Activated CD8-positive, alpha-beta memory T cell treated with anti-CD3 and anti-CD28 coated beads for 1 hour (primary cell): ENCODE measurements at places on chromosomes 1 and 21.

- no peak for DNase-seq
Observed at GRCh38 chr1:204358605-204359004, 1.1 kb downstream of the PLEKHA6 start.

- DNase-seq = no peak
Observed at GRCh38 chr1:40204856-40205255, 42.9 kb upstream of the TMCO2 start.

- DNase-seq = no peak
Observed at GRCh38 chr1:33696962-33697361, 166.9 kb upstream of the HMGB4 start.

GRCh38 chr1:228396770-228397662, 9.6 kb downstream of the TRIM11 start:
- no peak for DNase-seq

GRCh38 chr21:40381111-40381510, 465.8 kb downstream of the DSCAM start:
- no peak for DNase-seq
